ENCODE measurements at places on chromosomes 6 and 20. TPM values are rescaled to one million over a fixed set of nuclear protein-coding genes. Genes with fewer than 3 reads are reported as not detected.

- H3K36me3 ChIP-seq = no peaks in the 10 kb centered on the region
- no peaks in the 10 kb centered on the region for H3K27me3 ChIP-seq
- DNase-seq = no peak
- H3K4me3 ChIP-seq = no peak overlapping the region
- no peak overlapping the region for H3K27ac ChIP-seq
Measured at GRCh38 chr6:17482711-17483110, 89.3 kb downstream of the CAP2 start.

Gene TGM3
- not detected for total RNA-seq

DNA sequence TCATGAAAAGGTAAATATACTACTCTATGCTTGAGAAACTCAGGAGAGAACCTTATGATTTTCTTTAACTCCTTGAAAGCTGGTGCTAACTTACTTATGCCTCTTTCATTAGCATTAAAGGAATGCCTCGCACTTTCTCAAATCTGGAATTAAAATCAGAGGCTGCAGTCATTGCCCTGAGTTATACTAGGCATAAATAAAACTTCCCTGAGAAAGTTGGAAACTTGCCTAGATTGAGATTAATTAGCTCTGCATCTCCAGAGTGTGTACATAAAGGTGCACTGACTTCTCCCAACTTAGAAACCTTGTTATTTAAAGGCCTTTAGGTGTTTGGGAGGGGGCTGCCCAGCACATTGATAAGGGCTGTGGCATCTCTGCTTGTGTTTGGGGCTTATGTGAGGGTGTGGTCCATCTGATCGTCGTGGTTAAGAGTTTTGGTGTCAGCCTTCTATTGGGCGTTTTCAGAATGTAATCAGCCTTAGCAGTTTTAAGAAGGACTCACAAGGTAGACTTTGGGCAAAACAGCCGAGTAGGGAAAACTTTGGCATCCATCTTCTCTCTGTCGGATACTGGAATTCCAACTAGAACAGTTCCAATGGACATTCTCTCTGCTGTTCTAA lies 32.1 kb upstream of the CCN6 start:
- H3K36me3 ChIP-seq = no peaks in the 10 kb centered on the region
- H3K27me3 ChIP-seq = no peaks in the 10 kb centered on the region

- H3K27me3 ChIP-seq = no peaks in the 10 kb centered on the region
- H3K4me3 ChIP-seq = no peak overlapping the region
- no peak for DNase-seq
Measured at GRCh38 chr6:151313066-151313491, 73.3 kb downstream of the AKAP12 start.

DNA sequence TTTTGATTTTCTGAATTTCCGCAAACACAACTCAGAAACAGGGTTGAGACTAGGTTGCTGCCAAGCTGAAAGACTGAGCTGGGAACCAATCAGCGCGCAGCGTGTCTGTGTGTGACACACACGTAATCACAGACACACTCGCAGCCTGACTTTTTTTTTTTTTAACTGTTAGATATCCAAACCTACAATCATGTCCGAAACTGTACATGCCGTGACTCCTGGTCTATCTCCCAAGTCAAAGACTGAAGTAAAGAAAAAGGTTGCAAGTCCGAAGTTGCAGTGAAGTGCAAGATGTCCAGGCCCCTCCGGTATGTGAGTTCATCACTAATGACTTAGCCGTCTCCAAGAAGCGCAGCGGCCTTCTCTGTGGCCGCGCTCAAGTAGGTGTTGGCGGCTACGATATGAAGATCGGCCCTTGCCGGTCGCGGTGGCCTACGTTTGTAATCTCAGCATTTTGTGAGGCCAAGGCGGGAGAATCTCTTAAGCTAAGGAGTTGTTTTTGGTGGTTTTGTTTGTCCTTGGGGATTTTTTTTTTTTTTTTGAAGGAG lies 108.2 kb downstream of the HFE start:
- peak overlapping the region; percentile 78 for H3K27ac ChIP-seq
- no peaks in the 10 kb centered on the region for H3K27me3 ChIP-seq
- H3K36me3 ChIP-seq = no peaks in the 10 kb centered on the region
- DNase-seq = peak; percentile 85
- H3K4me3 ChIP-seq = peak overlapping the region; percentile 67
- no peaks in the 10 kb centered on the region for H3K4me1 ChIP-seq

GRCh38 chr20:21622097-21622857 lies 83.2 kb upstream of the PAX1 start:
- no peak overlapping the region for H3K27ac ChIP-seq
- H3K4me1 ChIP-seq = peaks cover 4% of the 10 kb centered on the region
- H3K4me3 ChIP-seq = no peak overlapping the region
- no peaks in the 10 kb centered on the region for H3K27me3 ChIP-seq
